CD4-positive, alpha-beta T cell (primary cell): ENCODE measurements at places on chromosomes 2 and 18.

GRCh38 chr2:148948868-148949267, 73.8 kb downstream of the KIF5C start:
- no peak for DNase-seq

DNA sequence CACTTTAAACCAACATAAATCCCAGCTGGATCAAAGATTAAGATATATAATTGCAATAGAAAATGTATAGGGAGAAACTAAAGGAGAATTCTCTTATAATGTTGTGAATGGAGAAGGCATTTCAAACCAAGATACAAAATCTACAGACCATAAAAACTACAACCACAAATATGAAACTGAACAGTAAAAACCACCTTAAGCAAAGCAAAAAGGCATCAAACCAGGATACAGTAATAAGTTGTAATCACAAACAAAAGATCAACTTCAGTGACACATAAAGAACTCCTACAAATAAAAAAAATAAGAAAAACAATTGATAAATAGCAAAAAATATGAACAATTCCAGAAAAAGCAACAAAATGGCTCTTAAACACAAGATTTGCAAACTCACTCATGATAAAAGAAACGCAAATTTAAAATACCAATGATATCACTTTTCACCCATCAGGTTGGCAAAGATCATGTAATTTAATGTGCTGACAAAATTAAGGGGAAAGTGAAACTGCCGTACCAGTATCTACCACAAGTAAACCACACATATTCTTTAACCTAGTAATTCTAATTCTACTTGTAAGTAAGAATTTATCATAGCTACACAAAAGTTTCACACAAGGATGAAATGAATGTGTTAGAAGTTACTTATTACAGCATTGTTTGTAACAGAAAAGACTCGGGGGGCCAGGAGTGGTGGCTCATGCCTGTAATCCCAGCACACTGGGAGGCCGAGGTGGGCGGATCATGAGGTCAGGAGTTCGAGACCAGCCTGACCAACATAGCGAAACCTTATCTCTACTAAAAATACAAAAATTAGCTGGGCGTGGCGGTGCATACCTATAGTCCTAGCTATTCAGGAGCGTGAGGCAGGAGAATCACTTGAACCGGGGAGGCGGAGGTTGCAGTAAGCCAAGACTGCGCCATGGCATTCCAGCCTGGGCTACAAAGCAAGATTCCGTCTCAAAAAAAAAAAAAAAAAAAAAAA, 101.9 kb downstream of the USP34 start:
- no peak for DNase-seq

DNA sequence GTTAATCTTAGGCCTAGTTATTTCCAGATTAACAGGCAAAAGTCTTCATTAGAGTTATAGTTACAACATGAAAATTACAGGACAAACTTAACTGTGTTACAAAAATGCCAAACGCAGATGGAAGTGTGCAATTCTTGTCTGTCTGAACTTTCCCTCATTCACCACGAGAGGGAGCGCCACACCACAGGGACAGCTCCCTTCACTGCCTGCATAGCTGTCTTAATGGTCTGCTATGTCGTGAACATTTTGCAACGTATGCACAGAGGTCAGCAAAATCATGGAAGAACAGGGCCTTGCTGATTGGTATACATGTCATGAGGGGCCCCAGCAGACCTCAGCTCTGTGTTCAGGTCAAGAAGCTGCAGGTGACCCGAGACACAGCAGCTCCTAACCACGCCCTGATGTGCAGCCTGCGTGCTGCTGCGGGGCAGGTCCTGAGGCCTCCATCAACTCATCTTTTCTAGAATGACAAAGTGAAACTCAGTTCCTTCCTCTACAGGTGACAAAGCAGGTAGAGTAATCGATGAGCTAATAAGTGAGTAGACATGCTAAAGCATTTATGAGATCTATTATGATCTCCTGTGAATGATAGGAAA, 78.8 kb upstream of the ATP8B1 start:
- peak; percentile 31 for DNase-seq

- no peak for DNase-seq
Measured at GRCh38 chr2:142585785-142586184, 291.7 kb upstream of the KYNU start.

DNA sequence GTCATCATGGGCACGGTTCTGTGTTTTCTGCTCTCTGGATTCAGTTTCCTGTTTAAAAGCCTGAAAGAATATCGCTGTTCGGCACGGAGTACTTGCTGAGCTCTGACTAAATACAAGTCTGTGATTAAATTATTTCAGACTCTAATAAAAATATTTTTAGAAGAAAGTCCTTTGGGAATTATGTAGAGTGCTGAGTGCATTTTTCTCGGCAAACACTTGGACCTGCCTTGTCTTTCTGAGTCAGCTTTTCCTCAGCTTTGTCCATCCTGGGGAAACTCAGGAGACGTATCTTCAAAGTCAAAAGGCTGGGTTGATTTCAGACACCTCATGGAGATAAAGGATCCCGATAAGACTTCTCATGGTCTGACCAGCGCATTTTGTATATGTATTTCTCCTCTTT, 45.9 kb downstream of the IL1R2 start:
- DNase-seq, result no peak

GRCh38 chr2:152453129-152453911, 118.3 kb downstream of the FMNL2 start:
- no peak for DNase-seq

DNA sequence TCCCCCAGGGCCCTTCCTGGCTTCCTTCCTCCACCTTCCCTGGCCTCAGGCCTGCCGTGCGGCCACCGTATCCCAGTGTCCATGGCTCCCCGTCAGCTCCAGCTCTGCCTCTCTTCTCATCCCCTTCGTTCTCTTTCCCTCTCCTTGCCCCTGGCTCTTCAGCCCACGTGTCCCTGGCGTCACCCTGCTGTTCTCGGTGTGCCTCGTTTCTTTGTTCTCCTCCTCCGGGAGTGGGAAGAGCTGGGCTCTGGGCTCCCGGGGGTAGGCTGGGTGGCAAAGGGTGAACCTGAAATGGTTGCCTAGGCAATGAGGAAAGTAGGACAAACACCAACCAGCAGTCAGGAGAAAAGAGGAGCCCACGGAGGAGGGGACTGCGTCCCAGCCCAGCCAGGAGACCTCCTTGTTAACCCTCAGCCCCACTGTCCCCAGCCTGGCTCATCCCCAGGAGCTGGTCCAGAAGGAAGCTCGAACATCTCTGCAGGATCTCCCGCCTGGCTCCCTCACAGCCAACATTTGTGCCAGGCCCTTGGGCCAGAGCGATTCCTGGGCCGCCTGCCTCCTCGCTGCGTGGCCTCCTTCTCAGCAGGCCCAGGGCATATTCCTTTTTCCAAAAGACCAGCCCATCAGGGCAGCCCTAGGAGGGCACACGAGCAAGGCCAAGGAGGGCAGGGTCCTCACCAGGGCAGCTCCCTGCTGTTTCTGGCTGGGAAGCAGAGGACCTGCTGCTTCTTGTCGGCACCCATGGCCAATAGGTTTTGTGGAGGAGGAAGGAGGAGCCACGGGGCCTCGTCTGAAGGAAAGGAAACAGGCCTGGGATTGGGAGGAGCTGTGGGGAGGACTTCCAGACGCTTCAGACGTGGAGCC, 30.9 kb upstream of the DNMT3A start:
- no peak for DNase-seq

DNA sequence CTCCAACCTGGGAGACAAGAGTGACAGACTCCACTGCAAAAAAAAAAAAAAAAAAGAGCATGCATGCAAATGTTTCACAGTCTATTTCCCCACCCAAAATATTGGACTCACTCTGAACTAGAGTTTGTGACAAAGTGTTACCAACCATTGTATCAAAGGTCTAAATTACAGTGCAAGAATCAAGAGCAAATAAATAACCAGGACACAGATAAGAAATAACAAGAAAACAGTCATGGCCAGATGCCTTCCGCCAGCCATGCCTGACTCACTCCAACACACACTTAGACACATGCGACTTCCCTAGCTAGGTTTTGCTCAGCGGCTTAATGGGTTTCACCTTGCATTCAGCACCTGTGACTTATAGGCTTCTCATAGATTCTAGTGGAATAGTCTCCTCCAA, 62.8 kb downstream of the CYB5A start:
- DNase-seq, result no peak

- no peak for DNase-seq
Measured at GRCh38 chr2:164538240-164538866, 82.9 kb downstream of the GRB14 start.

DNA sequence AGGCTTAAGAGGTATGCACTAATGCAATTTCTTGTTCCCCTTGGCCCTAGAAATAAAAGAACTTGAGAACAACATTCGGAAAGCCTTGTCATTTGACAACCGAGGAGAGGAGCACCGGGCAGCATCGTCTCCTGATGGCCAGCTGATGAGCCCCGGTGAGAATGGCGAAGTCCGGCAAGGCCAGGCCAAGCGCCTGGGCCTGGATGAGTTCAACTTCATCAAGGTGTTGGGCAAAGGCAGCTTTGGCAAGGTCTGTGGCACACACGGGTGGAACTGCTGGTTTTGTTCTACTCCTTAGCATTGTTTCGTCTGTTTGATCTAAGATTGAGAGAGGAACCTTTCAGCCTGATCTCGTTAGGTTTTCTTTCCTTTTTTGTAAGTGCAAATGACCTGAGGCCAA, 289.8 kb upstream of the EPAS1 start:
- no peak for DNase-seq

- DNase-seq, result no peak
Measured at GRCh38 chr18:46642561-46642960, 14.5 kb downstream of the LOXHD1 start.

GRCh38 chr2:236472720-236473495, 96.7 kb upstream of the ACKR3 start:
- no peak for DNase-seq

GRCh38 chr2:144320491-144320890, 199.4 kb downstream of the ZEB2 start:
- DNase-seq, result peak; percentile 20

DNA sequence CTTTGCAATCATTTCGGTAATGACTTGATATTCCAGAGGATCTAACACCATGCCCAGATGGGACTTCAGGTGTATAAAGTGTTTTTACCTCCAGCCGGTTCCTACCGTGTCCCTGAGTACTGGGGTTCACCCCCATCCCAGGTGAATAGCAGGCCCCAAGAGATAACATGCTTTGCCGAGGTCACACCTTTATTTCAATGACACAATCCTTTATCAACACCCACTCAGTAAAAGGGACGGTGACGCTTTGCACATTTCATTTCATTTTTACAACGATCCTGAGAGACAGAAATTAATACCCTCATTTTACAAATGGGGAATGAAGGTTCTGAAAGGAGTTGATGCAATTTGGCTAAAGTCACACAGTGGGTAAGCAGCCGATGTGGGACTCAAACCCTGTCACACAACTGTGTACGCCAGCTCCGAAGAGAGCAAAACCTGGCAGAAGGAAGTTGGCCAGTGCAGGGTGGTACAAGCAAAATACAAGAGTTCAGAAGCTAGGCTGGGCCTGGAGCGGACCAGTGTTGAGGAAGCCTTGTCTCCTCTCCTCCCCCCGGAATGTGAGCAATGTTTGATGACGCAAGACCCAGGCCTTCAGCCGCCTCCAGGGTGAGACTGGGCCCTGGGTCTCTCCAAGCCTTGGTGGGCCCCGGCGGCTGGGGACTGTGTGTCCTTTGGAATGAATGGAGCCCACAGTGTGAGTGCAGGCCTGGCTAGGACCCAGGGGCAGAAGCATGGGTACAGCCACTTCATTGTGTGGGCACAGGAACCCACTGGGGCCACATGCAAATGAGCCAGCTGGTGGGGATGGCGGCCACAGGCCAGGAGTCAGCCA, 139.6 kb upstream of the MYCN start:
- no peak for DNase-seq

DNA sequence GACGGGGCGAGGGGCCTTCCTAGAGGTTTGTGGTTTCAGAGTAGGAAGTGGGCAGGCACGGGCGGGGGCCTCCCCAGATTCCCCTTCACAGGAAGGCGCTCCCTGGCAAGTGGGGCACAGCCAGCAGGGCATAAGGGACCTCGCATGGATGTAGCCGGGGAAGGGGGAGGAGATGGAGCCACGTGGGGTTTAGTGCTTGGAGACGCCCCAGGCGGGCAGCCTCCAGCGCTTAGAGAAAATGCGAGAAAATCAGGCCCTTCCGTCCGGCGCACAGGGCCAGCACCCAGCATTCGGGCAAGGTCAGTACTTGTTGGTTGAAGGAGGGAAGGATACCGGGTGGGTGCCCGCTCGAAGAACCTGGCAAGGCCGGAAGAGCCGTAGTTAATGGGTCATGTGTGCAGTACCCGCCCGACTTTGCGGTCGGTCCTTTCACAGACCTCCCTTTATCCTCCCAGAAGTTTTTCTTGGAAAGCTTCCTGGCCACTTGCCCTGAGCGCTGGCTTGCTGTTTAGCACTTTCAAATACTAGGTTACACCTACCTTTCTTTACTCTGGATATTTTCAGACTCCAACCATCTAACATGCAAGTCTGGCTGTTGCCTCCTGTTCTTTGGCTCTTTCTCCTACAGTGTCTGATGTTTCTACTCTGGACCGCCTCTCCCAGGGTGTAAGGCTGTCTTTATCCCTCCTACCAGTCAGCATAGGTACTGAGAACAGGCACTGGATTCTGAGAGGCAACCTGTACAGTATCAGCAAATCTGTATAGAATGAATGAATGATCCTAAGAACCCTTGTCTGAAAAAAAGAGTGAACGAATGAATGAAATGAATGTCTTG, 78.1 kb downstream of the CIB4 start:
- DNase-seq, result no peak

DNA sequence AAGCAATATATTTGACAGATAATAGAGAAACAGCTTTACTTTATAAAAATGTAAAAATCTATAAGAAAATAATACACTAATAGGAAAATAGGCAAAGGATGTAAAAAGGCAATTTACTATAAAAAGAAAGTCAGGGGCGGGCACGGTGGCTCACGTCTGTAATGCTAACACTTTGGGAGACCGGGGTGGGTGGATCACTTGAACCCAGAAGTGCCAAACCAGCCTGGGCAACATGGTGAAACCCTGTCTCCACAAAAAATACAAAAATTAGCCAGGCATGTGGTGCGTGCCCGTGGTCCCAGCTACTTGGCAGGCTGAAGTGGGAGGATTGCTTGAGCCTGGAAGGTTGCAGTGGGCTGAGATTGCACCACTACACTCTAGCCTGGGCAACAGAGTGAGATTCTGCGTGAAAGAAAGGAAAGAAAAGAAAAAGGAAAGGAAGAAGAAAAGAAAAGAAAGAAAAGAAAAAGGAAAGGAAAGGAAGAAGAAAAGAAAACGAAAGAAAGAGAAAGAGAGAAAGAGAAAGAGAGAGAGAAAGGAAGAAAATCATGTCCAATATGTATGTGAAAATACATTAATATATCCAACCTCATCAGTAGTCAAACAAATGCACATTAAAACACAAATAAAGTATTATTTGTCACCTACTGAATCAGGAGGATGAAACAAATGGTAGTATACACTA, 65.1 kb downstream of the ADD2 start:
- DNase-seq, result no peak

DNA sequence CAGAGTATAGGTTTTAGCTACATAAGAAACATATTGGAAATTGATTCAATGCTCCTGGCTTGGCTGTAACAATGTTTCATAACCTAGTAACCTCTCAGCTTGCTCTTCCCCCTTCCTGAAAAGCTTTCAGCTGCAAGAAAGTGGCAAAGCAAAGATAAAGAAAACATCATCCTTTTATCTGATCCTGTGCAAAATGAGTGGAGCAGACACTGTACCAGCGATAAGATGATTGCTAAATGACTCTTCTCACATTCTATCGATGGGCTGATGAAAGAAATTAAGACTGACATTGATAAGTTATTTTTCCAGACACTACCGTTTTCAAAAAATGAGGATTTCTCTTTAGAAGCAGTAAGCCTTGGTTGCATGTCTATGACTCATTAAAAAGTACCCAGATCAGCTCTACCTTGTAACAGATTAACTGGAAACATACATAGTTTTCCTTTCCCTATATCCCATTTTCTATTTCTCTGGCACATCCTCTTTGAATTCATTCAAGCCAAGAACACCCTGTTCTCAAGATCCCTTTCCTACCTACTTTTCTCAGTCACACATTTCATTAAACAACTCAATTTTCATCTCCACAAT, 87.1 kb upstream of the LYPD1 start:
- no peak for DNase-seq
